Right forelimb (tissue), 1 donor: ENCODE measurements at places on chromosomes 4 and X.

DNA sequence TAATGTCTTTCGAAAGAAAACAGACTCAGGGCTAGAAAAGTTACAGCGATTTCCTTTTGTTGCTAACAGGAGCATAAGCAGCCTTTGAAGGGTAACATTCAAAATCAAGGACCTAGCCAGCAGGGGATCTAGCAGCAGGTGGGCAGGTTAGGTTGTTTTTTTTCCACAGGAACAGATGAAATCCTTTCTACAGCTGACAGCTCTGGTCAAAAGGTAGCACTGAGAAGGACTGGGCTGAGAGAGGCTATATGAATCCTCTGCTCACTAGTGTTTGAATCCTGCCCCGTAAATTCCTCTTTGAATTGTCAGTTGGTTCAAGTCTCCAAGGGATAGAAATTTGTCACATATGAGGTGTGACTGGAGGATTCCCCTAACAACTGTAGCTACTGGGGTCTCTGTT is 188.2 kb downstream of the SH2D1A start:
- DNase-seq: no peak

DNA sequence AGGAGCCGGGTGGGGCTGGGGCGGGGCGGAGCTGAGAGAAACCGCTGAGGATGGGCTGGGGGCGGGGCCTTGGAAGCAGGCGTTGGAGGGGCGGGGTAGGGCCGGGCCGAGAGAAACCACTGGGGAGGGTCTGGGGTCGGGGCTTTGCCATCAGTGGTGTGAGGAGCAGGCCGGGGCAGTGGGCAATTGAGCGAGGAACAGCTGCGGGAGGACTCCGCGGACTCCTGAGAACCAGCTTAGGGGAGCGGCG is 1.3 kb upstream of the EOLA2 start:
- no peak for DNase-seq

GRCh38 chrX:9560219-9560618 is 95.4 kb downstream of the TBL1X start:
- no peak for DNase-seq

DNA sequence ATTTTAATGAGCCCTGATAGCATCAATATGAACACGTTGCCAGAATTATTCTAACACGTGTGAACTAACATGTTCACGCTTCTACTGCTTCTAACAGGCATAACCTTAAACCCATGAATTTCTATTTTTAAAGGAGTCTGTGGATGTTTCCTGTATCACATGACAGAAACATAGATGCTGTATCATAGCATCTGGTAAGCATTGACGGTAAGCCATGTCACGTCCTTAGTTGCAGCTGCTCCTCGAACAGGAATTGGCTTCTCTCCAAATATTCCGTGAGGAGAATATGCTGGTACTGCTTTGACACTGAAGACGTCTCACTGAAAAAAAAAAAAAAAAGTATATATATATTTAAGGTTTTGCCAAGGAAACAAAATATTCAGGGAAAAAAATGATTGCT is 105.1 kb upstream of the MXRA5 start:
- DNase-seq: no peak
